NCI-H1092 (cell line): ENCODE measurements at places on chromosomes 5 and 9.

- DNase-seq: no peak
These were observed 69.4 kb downstream of the KLHL3 start for GRCh38 chr5:137666461-137666850.

GRCh38 chr9:112239708-112240107, 64.6 kb upstream of the SUSD1 start:
- DNase-seq: no peak

- DNase-seq: no peak
These were observed 1119.0 kb upstream of the CDH10 start for GRCh38 chr5:25763781-25764180.

GRCh38 chr9:80507611-80508010, 935.8 kb downstream of the TLE4 start:
- DNase-seq: no peak

DNA sequence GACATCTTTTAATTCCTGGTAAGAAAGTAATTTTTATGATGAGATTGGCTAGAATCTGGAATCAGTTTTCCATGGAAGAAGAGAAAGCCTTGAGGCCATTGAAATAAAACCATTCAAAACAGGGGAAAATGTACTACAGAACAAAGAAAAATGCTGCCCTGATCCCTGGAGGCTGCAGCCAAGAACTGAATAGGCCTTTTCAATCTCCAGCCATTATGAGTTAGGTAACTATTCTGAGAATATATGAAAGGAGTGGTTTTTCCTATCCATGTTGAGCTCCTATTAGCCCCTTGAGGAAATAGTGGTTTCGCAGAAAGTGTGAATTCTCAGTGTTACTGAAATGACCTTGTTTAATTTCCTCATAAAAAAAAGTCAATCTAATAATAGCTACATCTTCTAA, 408.5 kb upstream of the GRAMD2B start:
- no peak for DNase-seq

GRCh38 chr9:82457891-82458290, 469.3 kb downstream of the SPATA31D1 start:
- no peak for DNase-seq

- DNase-seq: no peak
These were observed 251.8 kb upstream of the NR4A3 start for GRCh38 chr9:99569840-99570239.

DNA sequence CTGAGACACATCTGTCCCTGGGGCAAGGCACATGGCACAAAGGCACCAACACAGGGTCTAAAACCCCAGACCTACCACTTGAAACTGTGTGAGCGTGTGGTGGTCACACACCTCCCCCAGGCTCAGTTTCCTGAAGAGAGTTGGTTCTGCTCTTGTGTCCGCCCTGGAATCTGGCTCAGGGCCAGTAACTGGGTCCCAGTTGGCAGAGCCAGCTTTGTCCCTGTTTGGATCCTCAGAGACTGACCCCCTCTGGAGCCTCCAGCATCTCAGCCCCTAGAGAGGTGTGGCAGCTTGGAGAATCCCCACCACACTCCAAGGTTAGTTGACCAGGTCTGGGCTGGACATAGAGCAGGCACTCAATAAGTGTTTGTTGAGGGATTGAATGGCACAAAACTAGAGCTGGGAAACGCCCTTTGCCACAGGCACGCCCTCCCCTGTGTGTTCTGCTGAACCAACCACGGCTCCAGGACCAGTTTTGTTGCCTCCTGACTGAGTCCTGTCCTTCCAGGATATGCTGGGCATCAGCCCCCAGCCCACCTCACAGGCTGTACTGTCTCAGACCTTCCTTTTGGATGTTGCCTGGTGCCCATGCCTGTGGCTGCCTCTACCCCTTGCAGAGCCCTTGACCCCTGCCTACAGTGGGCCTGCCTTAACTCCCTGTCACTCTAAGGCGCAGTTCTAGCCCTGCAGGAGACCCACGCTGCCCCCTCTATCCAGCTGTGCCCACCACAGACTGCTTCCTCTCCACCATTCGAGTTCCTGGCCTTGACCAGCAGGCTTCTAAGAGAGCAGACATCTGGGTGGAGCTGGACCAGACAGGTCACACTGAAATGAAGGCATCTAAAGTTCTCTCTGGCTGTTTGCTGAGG, 3.8 kb upstream of the PDLIM4 start:
- no peak for DNase-seq

GRCh38 chr9:126248680-126249079, 77.9 kb upstream of the MVB12B start:
- no peak for DNase-seq

DNA sequence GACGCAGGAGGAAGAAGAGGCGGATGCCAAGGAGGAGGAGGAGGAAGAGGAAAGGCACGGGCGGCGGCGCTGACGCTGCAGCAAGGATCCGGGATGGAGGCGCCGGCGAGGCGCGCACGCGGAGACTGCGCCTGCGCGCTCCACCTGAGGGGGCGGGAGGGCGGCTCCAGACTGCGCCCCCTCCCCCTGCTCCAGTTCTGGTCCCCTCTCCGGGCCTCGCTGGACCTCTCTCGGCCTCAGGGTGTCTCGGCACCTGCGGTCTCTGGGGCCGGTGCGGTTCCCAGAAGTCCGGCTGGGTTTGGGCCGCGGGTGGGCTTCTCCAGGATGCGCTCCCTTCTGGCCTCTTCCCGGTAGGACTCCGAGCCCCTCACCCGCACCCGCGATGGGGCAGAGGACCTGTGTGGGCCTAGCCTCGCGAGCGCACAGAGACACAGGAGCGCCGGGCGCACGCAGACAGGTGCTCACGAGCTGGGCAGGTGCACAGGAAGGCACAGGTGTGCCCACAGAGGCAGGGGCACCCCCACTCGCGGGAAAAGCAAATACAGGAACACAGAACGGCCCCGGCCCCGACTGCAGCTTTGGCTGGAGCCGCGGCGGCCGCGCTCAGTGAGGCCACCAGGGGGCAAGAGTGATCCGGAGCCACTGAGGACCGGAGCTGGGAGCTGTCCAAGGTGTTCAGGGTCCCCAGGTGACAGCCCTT, at the start of gene NPDC1:
TSS of gene NPDC1 (minus strand) at position 90 of the 700 bp plus-strand sequence. CDS start 188 bp downstream, outside the sequence.
- DNase-seq: peak; percentile 63

DNA sequence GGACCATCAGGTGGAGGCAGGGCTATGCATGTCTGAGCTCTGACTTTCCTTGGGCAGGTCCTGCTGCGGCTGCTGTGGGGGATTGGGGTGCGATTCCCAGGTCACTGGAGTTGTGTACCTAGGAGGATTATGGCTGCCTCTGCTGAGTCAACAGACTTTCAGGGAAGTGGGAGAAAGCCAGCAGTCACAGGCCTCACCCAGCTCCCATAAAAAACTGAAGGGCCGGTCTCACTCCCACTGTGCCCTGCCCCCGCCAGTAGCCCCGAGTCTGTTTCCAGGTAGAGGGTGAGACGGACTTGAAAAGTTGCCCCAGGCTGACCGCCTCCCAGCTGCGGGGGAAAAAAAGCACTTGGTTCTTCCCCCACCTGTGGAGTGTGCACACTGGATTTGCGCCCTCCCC, 76.7 kb downstream of the FAM170A start:
- no peak for DNase-seq

GRCh38 chr5:144142139-144142823, 28.2 kb downstream of the YIPF5 start:
- DNase-seq: no peak

DNA sequence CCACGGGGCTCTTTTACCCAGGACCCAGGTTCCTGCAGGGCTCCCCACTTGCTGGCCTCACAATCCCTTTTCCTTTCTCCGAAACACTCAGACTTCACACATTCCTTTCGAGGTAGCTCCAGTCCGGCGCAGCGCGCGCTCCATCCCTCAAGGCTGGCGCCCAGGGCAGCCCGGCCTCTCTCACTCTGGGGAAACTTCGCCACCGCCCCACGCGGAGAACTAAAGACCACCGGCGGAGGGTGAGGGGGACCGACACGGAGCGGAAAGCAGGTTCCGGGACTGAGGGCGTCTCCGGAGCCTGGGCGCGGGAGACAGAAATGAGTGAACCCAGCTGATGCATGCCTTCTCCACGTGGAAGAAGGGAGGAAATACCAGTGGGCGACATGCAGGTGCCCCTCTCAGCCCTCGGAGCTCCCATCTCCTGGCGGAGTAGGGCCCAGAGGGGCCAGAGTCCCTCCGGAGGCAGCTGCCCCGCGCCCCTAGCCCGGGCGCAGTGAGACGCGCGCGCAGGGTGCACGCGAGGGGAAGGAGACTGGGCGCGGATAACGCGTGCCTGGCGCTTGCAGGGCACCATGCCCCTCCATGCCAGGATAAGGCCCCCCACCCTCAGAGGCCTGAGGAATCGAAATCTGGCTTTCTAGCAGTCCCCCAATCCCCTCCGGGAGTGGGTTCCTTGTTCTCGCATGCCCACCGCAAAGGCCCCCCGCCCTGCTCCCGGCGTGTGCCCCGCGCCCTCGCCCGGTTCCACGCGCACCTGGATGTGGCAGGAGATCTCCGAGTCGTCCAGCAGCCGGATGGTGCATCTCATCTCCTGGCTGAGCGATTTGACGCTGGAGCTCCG, 650 bp downstream of the FRMD3 start:
- DNase-seq: no peak

DNA sequence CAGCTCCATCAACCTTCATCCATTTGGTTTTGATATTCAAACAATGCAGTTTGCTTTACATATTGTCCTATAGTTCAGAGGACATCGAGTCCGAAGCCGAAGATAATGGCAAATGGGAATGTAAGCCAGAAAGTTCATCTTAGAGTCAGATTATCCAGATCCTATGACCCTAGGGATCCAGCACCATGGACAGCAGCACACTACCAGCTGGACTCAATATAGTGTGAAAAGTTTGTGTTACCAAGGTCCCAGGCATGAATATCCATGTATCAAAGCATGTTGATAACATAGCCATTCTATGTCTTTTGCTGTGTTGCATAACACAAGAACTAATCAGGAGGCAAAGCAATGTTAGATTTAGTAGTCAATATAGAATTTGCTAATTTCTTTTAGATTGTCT, 46.3 kb downstream of the FSTL4 start:
- no peak for DNase-seq
